ENCODE measurements at places on chromosomes 5 and 9.
A peak's percentile ranks its signal among the peaks of the same experiment; 100 is the strongest.

DNA sequence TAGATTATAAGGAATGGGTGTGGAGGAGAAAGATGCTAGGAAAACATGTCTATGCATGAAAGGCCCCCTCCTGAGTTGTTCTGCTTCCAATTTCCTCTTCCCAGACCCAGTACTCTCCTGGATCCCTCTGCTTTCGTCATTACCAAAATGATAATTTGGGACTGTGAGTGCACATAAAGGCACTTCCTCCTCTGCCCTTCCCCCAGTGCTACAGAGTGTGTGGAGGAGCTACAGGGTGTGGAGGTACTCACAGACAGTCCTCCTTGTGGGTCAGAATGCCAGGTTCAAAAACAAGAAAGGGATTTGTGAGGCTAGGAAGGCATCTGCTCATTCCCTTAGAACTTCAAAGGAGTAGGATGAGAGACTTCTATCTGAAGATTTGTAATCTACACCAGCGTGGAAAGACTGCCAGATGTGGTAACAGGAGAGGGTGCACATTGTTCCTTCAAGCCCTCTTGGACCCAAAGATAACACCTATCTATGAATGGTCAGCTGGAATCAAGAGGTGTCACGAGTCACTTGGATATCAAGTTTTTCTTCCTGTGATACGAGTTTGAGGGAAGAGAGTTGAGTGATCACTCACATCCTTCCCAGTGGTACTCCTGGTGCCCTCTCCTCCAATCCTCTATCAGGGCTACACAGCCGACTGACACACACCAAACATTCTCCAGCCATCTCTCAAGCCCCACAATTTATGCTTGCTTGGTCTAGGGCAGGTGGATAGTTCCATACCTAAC lies 201.1 kb downstream of the EPB41L4A start:
- no peak overlapping the region for H3K4me3 ChIP-seq
- H3K36me3 ChIP-seq: no peaks in the 10 kb centered on the region
- DNase-seq: no peak
- H3K27me3 ChIP-seq: no peaks in the 10 kb centered on the region
- no peaks in the 10 kb centered on the region for H3K4me1 ChIP-seq

GRCh38 chr9:115439641-115440040 lies 321.7 kb upstream of the TNC start:
- no peaks in the 10 kb centered on the region for H3K4me1 ChIP-seq
- DNase-seq: no peak
- no peak overlapping the region for H3K27ac ChIP-seq

DNA sequence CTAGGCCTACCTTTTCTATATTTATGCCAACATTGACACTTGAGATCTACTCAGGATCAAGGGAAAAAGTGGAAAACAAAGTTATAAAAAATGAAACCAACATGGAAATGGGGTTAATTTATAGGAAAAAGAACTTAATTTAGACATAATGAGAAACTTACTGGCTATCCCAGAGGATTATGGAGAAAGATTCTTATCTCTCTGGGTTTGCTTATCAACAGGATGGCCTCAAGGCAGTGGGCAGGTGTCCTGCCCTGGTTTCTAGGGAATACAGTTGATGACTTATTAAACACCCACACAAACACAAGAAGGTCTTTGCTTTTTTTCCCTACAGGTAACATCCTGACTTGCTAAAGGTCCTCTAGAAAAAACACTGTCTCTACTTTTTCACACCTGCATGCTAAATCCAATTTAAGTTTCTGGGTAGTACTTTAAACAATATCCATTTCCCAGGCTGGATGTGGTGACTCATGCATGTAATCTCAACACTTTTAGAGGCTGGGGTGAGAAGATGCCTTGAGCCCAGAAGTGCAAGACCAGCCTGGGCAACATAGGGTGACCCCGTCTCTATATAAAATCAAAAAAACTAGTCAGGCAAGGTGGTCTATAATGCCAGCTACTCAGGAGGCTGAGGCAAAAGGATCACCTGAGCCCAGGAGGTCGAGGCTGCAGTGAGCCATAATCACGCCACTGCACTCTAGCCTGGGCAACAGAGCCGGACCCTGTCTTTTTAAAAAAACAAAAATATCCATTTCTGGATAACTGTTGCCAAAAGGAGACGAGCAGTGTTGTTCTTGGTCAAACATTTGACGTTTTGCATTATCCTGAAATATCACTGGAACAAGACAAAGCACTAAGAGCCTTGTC lies 6.6 kb upstream of the ZNF608 start:
- no peaks in the 10 kb centered on the region for H3K36me3 ChIP-seq
- peaks cover 28% of the 10 kb centered on the region for H3K4me1 ChIP-seq
- DNase-seq: no peak
- H3K4me3 ChIP-seq: no peak overlapping the region
- H3K27ac ChIP-seq: no peak overlapping the region

DNA sequence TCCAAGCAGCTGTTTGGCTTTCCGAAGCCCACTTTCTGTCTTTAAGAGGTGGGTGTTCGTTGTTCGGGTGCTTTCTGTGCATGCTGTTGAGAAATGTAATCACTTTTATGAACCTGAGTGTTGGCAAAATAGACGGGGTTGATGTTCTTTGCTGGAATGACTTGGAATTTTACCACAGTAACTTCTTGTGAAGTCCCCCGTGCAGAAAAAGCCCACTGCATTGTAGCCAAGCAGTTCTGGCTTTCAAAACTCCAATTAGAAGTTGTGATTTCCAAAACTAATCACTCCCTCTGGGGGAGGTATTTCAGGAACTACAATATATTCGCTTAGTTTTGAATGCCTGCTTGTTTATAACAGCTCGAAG lies 111.1 kb downstream of the PAM start:
- H3K4me1 ChIP-seq: peaks cover 27% of the 10 kb centered on the region
- peak overlapping the region; percentile 100 for H3K27ac ChIP-seq
- no peaks in the 10 kb centered on the region for H3K27me3 ChIP-seq
- peaks cover 6% of the 10 kb centered on the region for H3K36me3 ChIP-seq

GRCh38 chr5:72784129-72784528 lies 32.3 kb upstream of the TNPO1 start:
- H3K36me3 ChIP-seq: no peaks in the 10 kb centered on the region
- no peak for DNase-seq
- no peak overlapping the region for H3K27ac ChIP-seq
- H3K4me1 ChIP-seq: no peaks in the 10 kb centered on the region
- peaks cover 2% of the 10 kb centered on the region for H3K27me3 ChIP-seq
- H3K4me3 ChIP-seq: no peak overlapping the region

GRCh38 chr5:68424799-68425537 lies 209.4 kb downstream of the PIK3R1 start:
- peaks cover 24% of the 10 kb centered on the region for H3K4me1 ChIP-seq
- H3K27me3 ChIP-seq: peaks cover 1% of the 10 kb centered on the region
- no peak for DNase-seq
- H3K27ac ChIP-seq: no peak overlapping the region

DNA sequence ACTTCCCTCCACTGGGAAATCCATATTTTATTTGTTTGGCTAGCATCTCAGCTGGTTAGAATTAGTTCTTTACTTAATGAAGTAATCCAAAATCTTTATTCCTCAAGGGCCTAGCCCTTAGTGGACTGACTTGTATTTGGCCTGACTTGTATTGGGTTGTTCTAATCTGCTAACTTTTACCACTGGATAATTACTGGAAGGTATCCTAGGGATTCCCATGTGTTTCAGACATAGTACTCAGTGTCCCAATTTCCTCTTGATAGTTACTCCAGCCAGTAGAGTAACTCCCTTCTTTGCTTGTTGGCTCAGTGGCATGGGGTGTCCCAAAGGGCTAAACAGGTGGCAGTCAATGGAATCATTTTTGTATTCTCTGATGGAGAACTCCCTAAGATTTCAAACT lies 156.0 kb downstream of the DCP2 start:
- H3K27me3 ChIP-seq: no peaks in the 10 kb centered on the region
- H3K4me3 ChIP-seq: no peak overlapping the region
- no peak overlapping the region for H3K27ac ChIP-seq
- no peak for DNase-seq
- H3K4me1 ChIP-seq: peaks cover 10% of the 10 kb centered on the region

- peaks cover 30% of the 10 kb centered on the region for H3K4me1 ChIP-seq
- DNase-seq: no peak
- H3K4me3 ChIP-seq: no peak overlapping the region
- peaks cover 3% of the 10 kb centered on the region for H3K27me3 ChIP-seq
- peak overlapping the region; percentile 16 for H3K27ac ChIP-seq
Observed at GRCh38 chr9:114223564-114224246, 68.4 kb downstream of the COL27A1 start.

DNA sequence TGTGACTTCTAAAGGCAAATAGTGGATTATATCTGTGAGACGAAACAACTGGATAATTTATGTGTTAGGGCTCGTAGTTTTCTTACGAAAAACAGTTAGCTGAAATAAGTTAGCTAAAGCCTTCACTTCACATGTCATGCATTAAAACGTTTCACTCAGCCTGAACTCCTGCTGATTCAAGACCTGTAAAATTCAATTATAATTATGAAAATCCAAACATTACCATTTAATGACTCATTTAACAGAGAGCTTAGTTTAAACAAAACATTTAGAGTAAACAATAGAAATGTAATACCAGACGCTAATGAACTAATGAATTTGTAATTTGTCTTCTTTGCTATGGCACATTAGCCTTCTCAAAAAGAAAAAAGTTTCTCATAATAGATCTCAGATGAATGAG lies 1.7 kb downstream of the TAL2 start:
- peaks cover 4% of the 10 kb centered on the region for H3K36me3 ChIP-seq
- peaks cover 6% of the 10 kb centered on the region for H3K4me1 ChIP-seq
- H3K27me3 ChIP-seq: peaks cover 1% of the 10 kb centered on the region
- no peak for DNase-seq
- no peak overlapping the region for H3K4me3 ChIP-seq

GRCh38 chr9:127509955-127510299 lies 58.6 kb downstream of the LRSAM1 start:
- H3K27ac ChIP-seq: no peak overlapping the region
- no peak overlapping the region for H3K4me3 ChIP-seq
- peaks cover 2% of the 10 kb centered on the region for H3K27me3 ChIP-seq
- no peak for DNase-seq

DNA sequence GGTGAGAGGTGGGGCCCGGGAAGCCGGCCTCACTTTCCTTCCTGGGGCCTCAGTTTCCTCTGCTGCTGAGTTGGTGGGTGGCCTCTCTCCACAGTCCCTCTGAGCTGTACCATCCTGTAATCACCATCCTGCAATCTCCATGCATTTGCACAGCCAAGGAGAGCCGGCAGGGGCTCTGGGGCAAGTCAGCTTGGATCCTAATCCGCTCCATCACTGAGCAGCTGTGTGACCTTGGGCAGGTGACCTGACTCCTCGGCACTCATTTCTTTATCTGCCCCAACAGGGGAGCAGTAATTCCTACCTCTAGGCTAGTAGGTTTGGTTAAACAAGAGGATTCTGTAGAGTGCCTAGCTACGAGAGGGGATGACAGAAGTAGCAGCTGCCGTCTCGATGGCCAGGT lies 88.2 kb upstream of the ZNF618 start:
- no peak overlapping the region for H3K27ac ChIP-seq
- no peak overlapping the region for H3K4me3 ChIP-seq
- H3K4me1 ChIP-seq: peaks cover 8% of the 10 kb centered on the region
- peaks cover 3% of the 10 kb centered on the region for H3K27me3 ChIP-seq
- no peak for DNase-seq

- H3K36me3 ChIP-seq: no peaks in the 10 kb centered on the region
- DNase-seq: no peak
- H3K27me3 ChIP-seq: no peaks in the 10 kb centered on the region
- H3K4me3 ChIP-seq: no peak overlapping the region
- H3K27ac ChIP-seq: no peak overlapping the region
- peaks cover 4% of the 10 kb centered on the region for H3K4me1 ChIP-seq
Observed at GRCh38 chr5:62786099-62786498, 207.5 kb downstream of the LRRC70 start.

- no peaks in the 10 kb centered on the region for H3K36me3 ChIP-seq
- no peak overlapping the region for H3K4me3 ChIP-seq
- peaks cover 44% of the 10 kb centered on the region for H3K4me1 ChIP-seq
- H3K27me3 ChIP-seq: no peaks in the 10 kb centered on the region
Observed at GRCh38 chr5:38381361-38381760, 123.0 kb downstream of the EGFLAM start.

- no peak overlapping the region for H3K4me3 ChIP-seq
- no peak overlapping the region for H3K27ac ChIP-seq
- H3K36me3 ChIP-seq: no peaks in the 10 kb centered on the region
Observed at GRCh38 chr5:125402787-125403186, 656.3 kb upstream of the ZNF608 start.

- H3K27me3 ChIP-seq: peaks cover 5% of the 10 kb centered on the region
- no peaks in the 10 kb centered on the region for H3K4me1 ChIP-seq
- H3K36me3 ChIP-seq: no peaks in the 10 kb centered on the region
- H3K4me3 ChIP-seq: no peak overlapping the region
- no peak overlapping the region for H3K27ac ChIP-seq
Observed at GRCh38 chr9:113772121-113772810, 103.8 kb upstream of the ZNF618 start.

- no peak overlapping the region for H3K27ac ChIP-seq
- DNase-seq: no peak
- peaks cover 13% of the 10 kb centered on the region for H3K27me3 ChIP-seq
- no peaks in the 10 kb centered on the region for H3K4me1 ChIP-seq
Observed at GRCh38 chr9:135252980-135253304, 165.5 kb downstream of the OLFM1 start.

- H3K36me3 ChIP-seq: peaks cover 32% of the 10 kb centered on the region
- H3K27ac ChIP-seq: no peak overlapping the region
- H3K4me1 ChIP-seq: peaks cover 3% of the 10 kb centered on the region
Observed at GRCh38 chr5:87400305-87400899, 12.3 kb downstream of the CCNH start.

GRCh38 chr9:136545965-136546696 lies at the start of gene NOTCH1:
NOTCH1 (minus strand) TSS chr9:136546048; CDS start chr9:136545786, 262 bp downstream.
- peaks cover 7% of the 10 kb centered on the region for H3K27me3 ChIP-seq
- H3K36me3 ChIP-seq: peaks cover 13% of the 10 kb centered on the region
- DNase-seq: peak; percentile 94
- peak within 1 kb of the TSS; percentile 64 for H3K27ac ChIP-seq

GRCh38 chr9:129724456-129725190 lies 28.2 kb downstream of the PTGES start:
- peaks cover 2% of the 10 kb centered on the region for H3K4me1 ChIP-seq
- DNase-seq: no peak
- H3K27me3 ChIP-seq: no peaks in the 10 kb centered on the region
- no peak overlapping the region for H3K4me3 ChIP-seq
- H3K27ac ChIP-seq: no peak overlapping the region

DNA sequence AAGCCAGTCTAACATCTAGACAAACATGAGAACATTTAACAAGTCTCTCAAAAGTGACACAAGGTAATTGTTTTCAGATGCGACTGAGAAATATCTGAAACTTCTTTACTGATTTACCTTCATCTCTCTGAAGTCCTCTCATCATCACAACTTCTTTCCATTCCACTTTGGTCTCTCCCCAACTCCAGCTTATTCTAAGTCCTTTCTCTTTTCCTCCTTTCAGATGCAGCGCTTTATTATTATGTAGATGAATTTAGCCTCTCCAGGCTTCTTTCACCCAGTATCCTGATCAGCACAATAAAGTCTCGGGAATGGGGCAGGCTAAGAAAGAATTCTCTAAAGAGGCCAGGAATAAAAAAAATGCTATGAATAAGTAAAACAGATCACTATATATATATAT lies 128.0 kb downstream of the KCTD16 start:
- no peak overlapping the region for H3K4me3 ChIP-seq
- peaks cover 2% of the 10 kb centered on the region for H3K27me3 ChIP-seq
- DNase-seq: no peak

GRCh38 chr5:59128646-59129290 lies 545.9 kb downstream of the RAB3C start:
- H3K4me3 ChIP-seq: no peak overlapping the region
- no peaks in the 10 kb centered on the region for H3K36me3 ChIP-seq
- H3K27me3 ChIP-seq: no peaks in the 10 kb centered on the region
- H3K4me1 ChIP-seq: no peaks in the 10 kb centered on the region
- DNase-seq: no peak
- peak overlapping the region; percentile 19 for H3K27ac ChIP-seq

- H3K27ac ChIP-seq: peak overlapping the region; percentile 62
- DNase-seq: no peak
- H3K4me1 ChIP-seq: peaks cover 30% of the 10 kb centered on the region
- H3K36me3 ChIP-seq: peaks cover 4% of the 10 kb centered on the region
- H3K27me3 ChIP-seq: peaks cover 28% of the 10 kb centered on the region
- H3K4me3 ChIP-seq: peak overlapping the region; percentile 83
Observed at GRCh38 chr5:181173420-181174342, 26.3 kb downstream of the OR2V2 start.

All from endothelial cell (in vitro differentiated cells).